ENCODE measurements at places on chromosomes 3 and 15. TPM values are rescaled to one million over a fixed set of nuclear protein-coding genes. Genes with fewer than 3 reads are reported as not detected.

The PTX3 gene
- total RNA-seq, result 0.13 TPM

- DNase-seq, result no peak
Observed at GRCh38 chr3:62364191-62364590, 9.2 kb downstream of the FEZF2 start.

DNA sequence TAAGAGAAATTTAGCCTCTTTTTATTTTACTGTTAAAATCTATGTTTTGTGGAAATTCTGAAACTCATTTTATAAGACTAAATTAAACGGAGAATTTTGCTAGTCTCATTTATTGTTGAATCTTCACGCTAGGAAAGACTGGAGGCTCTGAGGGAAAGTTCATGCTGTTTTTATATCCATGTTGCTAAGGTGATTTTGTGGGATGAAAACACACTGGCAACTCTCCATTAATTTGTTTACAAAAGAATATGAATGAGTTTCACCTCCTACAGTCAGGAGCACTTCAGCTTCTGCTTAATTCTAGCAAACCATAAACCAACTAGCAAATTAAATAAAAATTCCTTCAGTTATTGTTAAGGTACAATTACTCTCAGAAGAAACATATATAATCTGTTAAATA, 195.4 kb downstream of the RAP2B start:
- no peak for DNase-seq

- DNase-seq, result no peak
Observed at GRCh38 chr3:158148218-158148617, 38.3 kb downstream of the RSRC1 start.

GRCh38 chr15:89230277-89230676, 8.9 kb upstream of the RLBP1 start:
- DNase-seq, result no peak
